Activated CD4-positive, alpha-beta T cell treated with anti-CD3 and anti-CD28 coated beads for 1 hour (primary cell): ENCODE measurements at places on chromosomes 1 and 21.

GRCh38 chr1:177355575-177355974 is 184.8 kb downstream of the BRINP2 start:
- no peak for DNase-seq

DNA sequence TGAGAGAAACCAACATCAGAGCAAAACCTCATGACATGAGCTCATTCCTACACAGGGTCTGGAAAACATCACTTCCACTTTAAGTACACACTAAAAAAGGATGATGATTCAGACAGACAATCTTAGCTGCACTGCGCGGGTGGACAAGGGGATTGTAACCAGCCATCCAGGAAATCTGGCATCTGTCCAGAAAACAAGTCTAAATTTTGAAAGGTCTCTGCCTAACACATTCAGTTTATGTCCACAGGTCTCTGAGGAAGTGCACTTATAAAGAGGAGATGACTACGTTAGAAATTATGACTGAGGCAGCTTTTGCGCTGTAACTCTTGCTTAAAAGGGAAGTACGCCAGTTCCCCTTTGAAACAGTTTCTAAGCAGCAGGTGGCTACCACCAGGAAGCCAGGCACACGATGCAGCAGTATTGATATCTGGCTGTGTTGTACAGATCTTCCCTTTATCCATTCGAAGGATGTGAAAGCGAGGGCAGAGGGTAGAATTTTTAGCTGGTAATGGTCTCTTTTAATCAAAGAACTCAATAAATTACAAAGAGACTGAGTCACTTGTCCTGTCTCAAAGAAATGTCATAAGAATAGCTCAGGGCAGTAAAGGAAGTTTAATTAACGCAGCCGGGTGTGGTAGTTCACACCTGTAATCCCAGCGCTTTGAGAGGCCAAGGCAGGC is 128.0 kb downstream of the SETD4 start:
- DNase-seq = no peak

DNA sequence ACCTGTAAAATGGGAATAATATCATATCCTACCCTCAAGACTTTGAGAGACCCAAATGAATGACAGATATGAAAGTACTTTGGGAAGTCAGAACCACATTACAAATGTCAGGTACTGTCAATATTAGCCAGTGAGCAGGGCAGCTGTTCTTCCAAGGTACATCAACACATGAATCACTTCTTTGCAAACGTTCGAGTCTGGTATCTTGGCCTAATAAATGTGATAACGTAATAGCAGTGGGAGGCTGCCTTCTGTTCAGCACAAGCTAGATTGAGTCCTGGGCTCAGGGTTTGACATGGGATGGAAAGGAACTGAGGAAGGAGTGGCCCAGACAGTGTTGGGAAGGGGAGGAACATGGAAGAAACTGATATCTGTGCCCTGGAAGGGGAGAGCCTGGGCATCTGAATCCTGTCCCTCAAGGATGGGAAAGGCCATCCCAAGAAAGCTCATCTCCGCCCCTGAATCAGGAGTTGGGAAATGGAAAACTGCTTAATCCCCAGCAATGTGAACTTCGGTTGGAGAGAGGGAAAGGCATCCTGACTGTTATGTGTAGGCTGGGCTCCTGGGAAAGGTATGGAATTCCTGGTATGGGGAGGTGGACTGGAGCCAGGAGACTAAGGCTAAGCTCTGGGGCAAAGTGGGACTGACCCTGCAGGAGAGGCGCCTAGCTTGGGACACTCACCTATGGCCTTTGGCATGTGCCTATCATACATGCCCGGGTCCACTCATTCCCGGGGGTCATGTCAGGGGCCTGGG is 14.3 kb downstream of the KCNC4 start:
- DNase-seq = no peak

DNA sequence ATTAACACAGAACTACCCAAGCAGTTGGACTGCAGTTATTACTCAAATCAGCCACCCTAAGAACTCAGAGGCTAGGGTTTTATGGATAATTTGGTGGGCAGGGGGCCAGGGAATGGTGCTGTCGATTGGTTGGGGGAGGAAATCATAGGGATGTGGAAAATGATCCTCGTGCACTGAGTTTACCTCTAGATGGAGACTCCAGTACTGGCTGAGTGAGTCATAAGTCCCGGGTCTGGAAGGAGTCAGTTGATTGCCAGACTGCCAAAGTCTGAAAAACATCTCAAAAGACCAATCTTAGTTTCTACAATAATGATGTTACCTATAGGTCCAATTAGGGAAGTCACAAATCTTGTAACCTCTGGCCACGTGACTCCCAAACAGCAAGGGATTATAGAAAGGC is 257.5 kb upstream of the PRMT6 start:
- no peak for DNase-seq
